ENCODE measurements at places on chromosomes 1 and 21.

- DNase-seq: no peak
Measured at GRCh38 chr1:1160281-1160930, 13.3 kb upstream of the TTLL10 start.

GRCh38 chr21:18449605-18450550 is 46.3 kb upstream of the TMPRSS15 start:
- no peak for DNase-seq

GRCh38 chr1:51908499-51908898 is 30.0 kb upstream of the NRDC start:
- DNase-seq: no peak

- DNase-seq: no peak
Measured at GRCh38 chr1:226149806-226150205, 36.7 kb downstream of the ACBD3 start.

DNA sequence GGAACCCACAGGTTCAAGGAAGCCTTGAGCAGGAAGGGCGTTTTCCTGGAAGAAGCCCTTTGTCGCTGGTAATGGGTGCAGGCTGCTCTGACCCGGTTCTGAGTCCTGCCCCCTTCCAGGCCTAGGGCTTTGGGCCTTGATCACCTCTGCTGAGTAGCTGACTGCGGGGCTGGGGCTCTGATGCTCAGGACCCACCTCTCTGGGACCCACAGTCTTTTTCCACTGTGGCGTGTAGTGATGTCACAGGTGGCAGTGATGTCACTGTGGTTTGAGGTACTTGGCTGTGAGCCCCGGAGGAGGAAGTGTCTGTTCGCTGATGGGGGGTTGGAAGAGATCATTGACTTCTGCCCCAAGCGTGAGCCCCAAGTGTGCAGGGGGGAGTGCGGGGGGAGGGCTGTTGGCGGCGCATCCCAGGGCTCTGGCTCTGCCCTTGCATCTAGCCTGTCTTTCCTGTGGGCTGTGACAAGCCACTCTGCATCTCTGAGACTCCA is 6.9 kb downstream of the TNFRSF1B start:
- no peak for DNase-seq

DNA sequence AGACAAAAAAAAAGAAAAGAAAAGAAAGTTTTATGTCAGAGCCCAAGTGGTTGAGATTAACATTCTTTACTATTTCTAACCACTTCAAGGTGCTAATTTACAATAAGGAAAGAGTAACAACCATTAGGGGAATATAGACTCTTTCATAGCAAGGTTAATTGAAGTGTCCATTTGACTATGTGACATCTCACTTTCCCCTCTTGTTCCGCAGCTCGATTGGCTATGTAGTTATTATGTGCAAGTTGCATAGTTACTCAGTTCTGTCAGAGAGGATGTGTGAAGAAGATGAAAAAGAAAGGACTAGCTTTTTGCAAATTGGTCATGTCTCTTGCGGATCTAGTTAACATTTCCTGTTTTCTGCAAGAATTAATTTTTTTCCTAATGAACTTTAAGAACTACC is 273.7 kb downstream of the RGS7 start:
- no peak for DNase-seq

DNA sequence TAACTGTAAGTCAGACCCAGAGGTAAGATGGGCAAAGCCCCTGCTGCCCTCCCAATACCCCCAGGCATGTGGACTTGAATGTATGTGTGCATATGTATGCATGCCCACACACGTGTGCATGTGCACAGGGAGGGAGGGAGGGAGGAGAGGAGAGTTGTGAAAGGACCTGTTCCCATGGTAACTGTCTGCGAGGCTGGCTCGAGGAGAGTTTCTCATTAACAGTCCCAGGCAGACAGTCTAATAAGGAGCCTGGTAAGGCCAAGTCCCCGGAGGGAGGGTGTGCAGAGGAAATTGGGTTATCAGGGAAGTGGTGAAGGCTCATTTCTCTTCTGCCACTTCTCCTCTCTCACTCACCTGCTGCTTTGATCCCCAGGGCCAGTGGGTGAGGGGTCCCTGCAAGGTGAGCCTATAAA is 74.9 kb downstream of the NFASC start:
- DNase-seq: no peak

DNA sequence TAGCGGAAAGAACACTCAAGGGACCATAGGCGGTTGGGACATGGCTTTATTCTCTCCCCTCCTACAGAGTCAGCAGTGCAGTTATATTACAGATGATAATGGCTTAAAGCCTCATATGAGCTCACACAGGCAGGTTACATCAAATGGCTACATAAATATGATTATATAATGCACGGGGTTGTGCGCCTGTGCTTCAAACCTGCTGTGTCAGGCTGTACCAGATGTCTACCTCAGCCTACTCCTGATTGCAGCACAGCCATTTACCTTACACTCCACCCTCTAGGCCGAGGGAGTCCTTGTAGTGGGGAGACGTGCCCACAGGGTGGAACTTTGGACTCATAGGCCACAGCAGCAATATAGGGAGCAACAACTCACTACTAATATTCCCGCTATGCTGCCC is 16.4 kb upstream of the TBX19 start:
- no peak for DNase-seq

- DNase-seq: no peak
Measured at GRCh38 chr1:22452481-22452957, 868 bp downstream of the ZBTB40 start.

- DNase-seq: no peak
Measured at GRCh38 chr1:154425172-154425571, 20.0 kb downstream of the IL6R start.

GRCh38 chr1:212317916-212318315 is 32.7 kb downstream of the PPP2R5A start:
- DNase-seq: no peak

- no peak for DNase-seq
Measured at GRCh38 chr1:33727310-33727709, 136.6 kb upstream of the HMGB4 start.

DNA sequence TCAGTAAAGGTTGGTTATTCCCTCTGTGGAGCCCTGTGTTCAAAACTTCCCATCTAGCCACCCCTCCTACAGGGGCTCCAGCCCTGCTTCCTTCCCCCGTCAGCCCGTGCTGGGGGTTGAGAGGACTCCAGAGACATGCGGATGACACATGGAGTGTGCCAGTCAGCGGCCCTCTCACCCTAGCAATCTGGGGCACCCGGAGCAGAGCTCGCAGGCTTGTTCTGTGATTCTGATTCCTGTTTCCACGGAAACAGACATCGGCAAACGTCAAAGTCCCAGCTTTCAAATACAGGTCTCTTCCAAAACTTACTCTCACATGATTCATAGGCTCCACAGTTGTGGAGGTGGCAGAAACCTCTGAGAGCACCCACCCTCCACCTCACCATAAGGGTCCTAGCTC is 9.8 kb upstream of the SSBP3 start:
- DNase-seq: no peak

- DNase-seq: no peak
Measured at GRCh38 chr1:113090051-113090450, 17.1 kb downstream of the LRIG2 start.

DNA sequence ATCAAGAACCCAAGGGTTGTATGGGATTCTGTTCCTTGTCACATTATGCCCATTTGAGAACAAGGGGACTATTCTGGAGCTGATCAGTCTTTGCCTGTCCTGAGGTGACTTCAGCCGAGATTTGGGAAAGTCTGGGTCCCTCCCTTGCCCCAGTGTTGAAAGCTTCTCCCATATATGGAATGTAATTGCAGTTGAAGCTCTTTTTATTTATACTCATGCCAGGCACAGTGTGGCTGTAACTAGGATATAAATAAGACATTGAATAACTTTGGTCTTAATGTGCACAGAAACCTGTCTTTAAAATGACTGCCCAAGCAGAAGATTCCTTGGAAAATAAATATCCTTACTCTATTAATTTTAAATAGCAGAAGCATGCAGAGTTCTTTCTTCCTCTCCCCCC is 15.2 kb downstream of the AKNAD1 start:
- DNase-seq: no peak

- no peak for DNase-seq
Measured at GRCh38 chr1:68199603-68200002, 32.7 kb downstream of the WLS start.

GRCh38 chr21:42153046-42153686 is 65.8 kb upstream of the ABCG1 start:
- no peak for DNase-seq

DNA sequence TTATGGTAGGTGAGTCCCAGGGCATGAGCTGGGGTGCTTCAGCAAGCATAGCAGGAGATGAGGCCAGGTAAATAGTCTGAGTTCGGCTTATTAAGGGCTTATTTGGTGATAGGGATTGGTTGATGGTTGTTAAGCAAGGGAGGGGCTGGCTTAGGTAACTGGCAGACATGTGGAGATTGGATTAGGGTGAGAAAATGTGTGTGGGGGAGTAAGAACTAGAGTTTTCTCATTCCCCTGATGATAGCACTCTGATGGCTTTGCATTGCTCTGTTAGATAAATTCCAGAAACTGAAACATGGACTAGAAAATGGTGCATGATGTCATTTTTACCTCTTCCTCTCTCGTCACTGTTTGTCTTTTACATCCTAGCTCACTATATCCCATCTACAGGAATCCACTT is 53.6 kb downstream of the FGGY start:
- DNase-seq: no peak

DNA sequence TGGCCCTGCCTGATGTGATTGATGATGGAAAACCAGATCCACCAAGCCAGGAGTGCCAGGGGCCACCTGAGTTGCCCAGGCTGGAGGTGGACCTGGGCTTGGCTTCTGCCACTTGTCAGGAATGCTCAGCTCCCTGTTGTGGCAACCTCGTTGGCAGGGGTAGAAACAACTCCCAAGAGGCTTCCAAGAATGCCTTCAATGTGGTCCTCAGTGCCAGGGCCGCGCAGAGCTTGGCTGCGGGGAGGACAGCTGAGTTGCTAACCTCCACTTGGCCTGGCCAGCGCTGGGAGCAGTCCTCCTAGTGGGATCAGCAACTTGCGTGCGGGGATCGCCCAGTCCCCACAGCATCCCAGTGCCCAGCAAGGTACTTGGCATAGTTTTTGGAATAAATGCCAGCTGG is 9.0 kb downstream of the MYOM3 start:
- DNase-seq: no peak

Measured in anterior cingulate cortex (tissue), 58 donors.